Right cardiac atrium (tissue), 5 donors: ENCODE measurements at places on chromosomes 1 and 21. TPM values are rescaled to one million over a fixed set of nuclear protein-coding genes. Genes with fewer than 3 reads are reported as not detected.

- no peak for DNase-seq
Measured at GRCh38 chr21:36547464-36547863, 67.5 kb upstream of the CLDN14 start.

DNA sequence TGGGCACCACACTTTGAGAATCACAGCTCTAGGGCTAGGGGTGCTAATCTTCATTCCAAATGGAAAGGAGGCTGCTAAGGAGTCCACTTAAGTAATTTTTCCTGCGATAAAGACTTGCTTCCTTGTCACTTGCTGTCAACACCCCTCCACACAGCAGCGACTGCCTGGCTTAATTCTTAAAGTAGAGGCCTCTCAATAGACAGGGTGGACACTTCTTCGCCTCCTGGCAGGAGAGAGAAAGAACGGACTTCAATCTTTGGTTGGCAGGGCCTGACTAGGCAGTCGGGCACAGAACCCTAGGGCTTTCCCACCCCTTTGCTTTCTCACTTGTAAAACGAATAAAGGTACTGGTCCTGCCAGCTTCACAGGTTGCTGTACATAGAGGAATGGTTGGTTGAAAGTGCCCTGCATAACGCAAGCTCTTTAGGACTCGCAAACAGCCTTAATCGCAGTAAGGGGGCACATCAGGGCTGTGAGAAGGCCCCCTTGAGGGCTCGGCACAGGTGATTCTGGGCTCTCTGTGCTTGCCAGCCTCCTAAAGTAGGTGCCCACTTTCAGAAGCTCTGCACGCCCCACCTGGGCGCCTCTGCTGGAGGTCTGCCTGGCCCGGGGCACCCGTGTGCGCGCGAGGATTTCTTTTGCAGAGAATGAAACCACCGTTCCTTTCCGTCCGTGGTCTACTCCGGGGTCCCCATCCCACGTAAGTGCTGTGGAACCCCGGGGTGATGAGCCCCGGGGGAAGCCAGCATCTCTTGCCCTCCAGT, 47.6 kb upstream of the CD34 start:
- DNase-seq = peak; percentile 63

DNA sequence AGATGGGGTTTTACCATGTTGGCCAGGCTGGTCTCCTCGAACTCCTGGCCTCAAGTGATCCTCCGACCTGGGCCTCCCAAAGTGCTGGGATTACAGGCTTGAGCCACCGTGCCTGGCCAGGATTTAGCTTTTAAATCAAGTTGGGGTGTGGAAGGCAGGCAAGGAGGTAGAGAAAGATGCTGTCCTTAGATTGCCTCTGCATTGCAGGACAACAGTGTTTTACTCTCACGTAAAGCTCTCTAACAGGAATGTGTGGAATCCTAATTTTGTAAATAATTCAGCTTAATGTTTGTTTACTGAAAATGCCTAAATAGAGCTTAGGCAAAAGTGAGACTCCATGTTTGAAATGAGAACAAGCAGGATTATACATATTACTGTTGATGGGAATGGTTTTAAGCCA, 29.5 kb upstream of the TGFB2 start:
- no peak for DNase-seq

- no peak for DNase-seq
Measured at GRCh38 chr1:247304031-247304430, 27.6 kb downstream of the ZNF496 start.

DNA sequence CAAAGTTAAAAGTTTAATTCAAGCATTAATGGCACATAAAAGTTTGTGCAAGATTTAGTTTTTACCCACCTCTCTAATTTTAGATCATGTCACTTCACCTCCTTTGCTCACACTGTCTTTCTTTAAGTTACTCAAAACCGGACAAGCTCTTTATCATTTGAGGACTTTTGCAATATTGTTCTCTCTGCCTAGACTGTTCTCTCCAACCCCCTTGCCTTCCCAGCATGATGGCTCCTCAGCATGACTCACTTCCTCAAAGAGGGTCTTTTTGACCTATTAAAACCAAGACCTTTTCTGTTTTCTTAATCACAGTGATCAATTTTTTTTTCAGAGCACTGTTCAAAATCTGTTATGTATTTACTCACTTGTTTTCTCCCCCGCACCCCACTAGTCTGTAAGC, 61.3 kb downstream of the XKR8 start:
- no peak for DNase-seq

DNA sequence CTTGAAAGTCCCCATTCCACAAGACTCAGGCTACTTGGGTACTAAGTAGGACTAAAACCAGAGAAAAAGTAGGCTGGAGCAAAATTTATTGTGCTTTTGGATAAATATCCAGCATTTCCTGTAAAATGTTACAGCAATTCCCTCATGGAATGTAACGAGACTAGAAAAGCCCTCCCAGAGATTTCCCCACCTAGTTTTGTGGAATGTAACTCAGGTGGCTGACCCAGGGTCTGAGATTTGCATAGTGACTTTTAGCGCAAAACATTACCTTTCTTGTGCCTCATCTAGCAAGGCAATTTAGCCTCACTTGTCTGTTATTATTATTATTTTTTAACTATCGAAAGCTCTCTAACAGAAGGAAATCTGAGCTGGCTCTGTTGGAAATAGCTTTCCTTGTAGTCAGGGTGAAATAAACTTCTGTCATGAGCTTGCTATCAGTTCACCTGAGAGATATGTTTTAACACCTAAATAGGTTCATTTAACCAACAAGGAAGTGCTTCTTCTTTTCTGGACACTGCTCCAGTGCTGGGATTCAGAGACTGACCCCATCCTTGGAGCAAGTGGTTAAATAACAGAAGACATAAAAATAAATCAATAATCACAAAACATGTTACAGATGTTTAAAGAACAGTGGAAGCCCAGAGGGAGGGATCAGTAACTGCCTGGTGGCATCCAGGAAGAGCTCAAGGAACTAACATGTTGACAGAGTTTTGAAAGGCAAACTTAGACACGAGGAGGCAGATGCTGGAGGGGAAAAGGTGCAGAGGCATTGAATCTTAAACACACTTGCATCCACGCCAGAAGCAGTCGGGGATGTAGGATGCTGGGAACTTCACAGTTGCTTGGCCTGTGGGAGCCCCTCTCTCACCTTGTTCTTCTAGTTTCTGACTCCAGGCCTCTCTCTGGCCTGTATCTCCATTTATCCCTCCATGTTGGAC, 68.3 kb upstream of the RHOU start:
- no peak for DNase-seq

DNA sequence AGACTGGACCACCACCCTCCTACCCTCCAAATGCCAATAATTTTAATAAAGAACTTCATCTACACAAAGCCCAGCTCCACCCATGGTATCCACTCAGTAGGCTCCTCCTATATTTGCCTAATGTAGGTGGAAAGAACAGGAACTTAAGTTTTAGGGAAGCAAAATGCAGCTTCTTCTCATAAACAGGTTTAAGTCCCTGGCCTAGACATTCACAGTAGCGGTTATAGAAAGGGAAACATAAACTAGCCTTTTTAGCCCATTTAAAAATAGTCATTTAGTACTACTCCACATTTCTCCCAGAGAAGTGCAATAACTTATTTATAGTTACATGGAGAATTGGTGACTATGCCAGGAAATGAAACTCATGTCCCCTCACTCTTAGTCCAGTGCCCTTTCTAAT, 56.6 kb upstream of the CPLANE2 start:
- DNase-seq = no peak

- peak; percentile 90 for DNase-seq
Measured at GRCh38 chr1:67646145-67647035, 38.6 kb upstream of the GADD45A start.

GRCh38 chr1:208058756-208059155, 147.8 kb upstream of the CD34 start:
- DNase-seq = no peak

DNA sequence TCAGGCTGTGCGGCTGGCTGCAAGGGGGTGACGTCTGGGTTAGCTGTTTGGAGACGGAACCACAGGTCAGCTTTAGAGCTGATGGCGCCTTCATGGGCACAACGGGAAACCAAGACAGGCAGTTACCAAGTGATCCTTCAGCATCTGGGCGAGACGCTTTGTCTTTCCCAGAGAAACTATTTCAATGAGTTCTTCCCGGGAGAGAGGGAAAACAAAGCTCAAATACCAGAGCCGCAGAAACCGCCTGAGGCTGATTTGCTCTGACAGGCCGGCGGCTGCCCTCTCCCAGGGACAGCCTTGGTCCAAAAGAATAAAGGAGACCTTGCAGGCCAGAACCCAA, 76.5 kb downstream of the CD58 start:
- no peak for DNase-seq

DNA sequence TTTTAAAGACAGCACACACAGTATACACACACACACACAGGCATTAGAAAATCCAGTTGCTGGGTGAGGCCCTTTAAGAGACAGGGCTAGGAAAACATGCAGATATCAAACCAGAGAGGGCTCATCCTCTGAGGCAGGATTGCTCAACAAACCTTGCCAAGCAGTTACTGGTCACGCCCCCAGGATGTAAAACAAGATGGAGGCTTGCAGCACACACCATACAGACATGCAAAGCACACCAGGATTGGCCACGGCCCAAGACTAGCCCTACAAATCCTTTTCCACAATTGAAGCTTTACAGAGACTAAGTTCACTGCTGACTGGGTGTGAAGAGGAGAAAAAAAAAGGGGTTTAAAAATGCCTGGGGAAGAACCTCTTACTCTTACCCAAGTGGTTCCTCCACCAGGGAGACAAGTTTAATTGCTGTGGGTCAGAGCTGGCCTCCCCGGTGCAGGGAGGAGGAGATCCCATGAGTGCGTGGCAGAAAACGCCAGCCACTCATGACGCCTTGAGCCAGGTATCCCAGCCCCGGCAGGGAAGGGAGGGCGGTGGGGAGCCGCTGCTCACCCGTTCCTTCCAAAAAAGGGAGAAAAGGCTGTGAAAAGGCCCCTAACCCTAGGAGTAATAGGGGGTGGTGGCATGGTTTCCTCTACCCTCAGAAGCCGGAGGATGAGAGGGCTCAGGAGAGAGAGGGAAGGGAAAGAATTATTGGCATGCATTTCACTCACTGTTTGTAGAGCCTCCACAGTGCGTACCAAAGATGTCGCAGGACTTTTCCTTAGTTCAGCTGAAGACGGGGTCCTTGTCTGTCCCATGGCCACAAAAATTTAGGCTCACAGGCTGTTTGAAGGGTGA, 594.6 kb upstream of the ZP4 start:
- no peak for DNase-seq

GRCh38 chr1:222006715-222007114, 264.8 kb upstream of the DUSP10 start:
- no peak for DNase-seq

GRCh38 chr21:28705616-28706015, 287.1 kb downstream of the LTN1 start:
- no peak for DNase-seq

DNA sequence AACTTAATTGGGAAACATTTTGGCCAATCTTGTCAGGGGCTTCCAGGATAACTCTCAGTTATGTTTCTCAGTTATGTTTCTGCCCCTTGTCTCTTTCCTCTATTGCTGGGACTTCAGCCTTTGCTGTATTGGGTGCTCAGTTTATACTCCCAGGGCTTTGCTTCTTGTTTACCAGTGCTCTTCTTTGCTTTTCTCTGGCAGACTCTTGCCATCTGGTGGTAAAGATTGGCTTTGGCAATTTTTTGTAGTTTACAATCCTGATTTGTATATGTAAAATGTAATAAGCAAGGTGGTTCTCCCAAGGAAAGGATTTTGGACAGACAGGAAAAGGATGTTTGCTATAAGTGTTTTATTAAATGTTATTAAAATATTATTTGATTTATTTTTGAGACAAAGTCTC, 37.9 kb downstream of the FABP3 start:
- DNase-seq = no peak

DNA sequence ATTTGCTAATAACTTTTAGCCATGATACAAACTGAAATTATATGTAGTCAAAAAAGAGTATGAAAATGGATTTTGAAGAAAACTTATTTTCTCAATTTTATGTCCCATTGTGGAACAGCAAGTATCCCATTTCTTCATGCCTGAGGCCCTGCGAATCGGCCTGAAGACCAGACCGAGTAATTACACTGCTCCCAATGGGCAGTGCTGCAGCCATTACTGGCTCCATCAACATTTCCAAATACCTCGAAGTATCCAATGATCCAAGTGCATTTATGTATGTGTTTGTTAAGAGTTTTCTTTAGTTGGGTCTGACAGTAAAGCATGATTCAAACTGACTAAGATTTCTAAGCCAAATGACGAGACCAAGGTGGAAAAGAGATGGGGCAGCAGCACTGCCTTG, 44.4 kb downstream of the HSF2BP start:
- DNase-seq = no peak

- no peak for DNase-seq
Measured at GRCh38 chr1:173445164-173445563, 32.0 kb upstream of the PRDX6 start.

GRCh38 chr1:110872366-110872744, 593 bp upstream of the CD53 start:
- no peak for DNase-seq

DNA sequence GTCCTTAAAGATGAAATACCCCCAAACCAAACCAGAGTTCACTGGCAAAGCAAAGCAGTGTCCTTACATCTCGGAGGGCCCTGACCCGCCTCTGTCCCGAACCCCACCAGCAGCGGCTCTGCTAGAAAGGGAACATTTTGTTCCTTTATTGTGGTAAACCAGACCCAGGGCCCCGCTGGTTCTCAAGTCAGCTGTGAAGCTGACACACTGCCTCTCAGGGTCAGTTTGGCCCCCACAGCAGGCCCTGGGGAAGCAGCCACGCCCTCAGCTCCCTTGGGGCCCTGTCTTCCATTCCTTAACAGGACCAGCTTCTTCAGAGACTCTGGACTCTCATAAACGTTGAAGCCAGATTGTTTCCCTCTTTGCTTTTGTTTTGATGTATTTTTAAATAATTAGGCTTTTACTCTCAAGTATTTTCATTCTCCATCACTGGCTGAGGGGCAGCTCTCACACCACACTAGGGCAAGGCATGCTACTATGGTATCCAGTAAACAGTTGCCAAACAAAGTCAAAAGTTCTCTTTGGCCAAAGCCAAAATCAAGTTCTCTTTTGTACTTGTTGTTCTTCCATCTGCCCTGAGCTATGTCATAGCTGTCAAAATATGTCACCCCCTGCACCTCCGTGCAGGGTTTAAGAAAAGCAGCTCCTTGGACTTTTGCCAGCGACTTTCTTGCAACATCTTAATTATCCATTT, 61.1 kb upstream of the ANGPTL1 start:
- peak; percentile 86 for DNase-seq

DNA sequence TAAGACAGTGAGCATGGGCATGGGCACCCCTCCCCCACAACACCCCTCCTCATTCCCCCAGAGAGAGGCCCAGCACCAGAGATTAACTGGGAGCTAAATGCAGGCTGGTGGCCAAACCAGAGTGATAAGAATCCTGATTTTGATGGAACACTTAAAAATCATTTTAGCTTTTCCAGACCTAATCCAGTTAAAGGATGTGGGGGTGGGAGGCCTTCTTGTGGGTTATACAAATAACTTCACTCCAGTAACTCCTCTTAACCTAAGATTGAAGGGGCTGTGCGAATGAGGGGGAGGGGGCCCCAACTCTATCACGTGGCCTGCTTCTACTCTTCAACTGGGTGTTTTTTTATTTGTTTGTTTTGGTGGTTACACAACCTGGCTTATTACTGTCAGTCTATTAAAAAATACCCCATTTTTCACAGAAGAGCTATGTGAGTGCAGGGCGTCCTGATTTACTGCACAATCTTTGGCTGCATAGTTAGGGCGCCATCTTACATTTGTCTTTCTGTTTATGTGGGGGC, 398.1 kb upstream of the LYPLAL1 start:
- no peak for DNase-seq

S100A12 gene
- 2.2 TPM for total RNA-seq

CORT gene
- total RNA-seq = not detected

ZSCAN20 gene
- total RNA-seq = 5.9 TPM

HFM1 gene
- 2.6 TPM for total RNA-seq

ETV3L gene
- total RNA-seq = not detected

IFNAR1 gene
- total RNA-seq = 24.0 TPM

SAMSN1 gene
- 4.7 TPM for total RNA-seq

PTCH2 gene
- total RNA-seq = 0.77 TPM
